ENCODE measurements at places on chromosomes 1 and 21. TPM values are rescaled to one million over a fixed set of nuclear protein-coding genes. Genes with fewer than 3 reads are reported as not detected.

Gene KCNK1
- total RNA-seq: 25.7 TPM

Gene CAMSAP2
- 8.2 TPM for total RNA-seq

Gene LAX1
- total RNA-seq: 5.4 TPM

Gene LCE2A
- not detected for total RNA-seq

GRCh38 chr1:92957030-92957734 is 4.1 kb downstream of the DIPK1A start:
- DNase-seq: no peak

DNA sequence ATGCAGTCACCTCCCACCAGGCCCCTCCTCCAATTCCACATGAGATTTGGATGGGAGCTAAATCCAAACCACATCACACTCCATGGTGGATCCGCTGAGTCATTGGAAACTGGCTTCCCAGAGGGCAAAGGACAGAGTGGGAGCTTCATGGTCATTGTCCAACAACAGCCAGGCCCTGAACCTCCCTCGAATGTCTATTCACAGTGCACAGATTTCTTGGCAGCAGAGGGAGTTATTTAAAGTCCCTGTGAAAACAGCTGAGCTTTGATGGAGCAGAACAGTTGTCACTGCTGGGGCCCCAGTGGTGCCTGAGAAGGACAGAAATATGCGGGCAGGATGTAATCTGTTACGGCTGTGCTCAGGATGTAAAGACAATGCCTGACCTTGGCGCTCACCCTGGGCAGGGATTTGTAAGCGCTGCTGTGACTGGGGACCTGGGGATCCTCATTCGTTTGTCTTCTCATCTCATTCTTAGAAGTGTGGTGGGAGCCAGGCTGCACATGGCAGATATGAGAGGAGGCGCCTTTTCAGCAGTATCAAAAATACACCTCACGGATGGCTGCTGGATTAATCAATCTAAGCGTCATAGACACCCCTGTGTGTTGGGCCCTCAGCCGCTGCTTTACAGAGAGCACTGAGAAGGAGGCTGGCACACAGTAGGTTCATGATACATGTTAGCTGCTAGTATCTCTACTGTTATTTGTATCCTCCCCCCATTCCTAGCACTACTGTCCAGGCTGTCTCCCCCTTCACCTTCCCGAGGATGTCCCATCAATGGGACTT is 439.4 kb downstream of the PTPRU start:
- no peak for DNase-seq

DNA sequence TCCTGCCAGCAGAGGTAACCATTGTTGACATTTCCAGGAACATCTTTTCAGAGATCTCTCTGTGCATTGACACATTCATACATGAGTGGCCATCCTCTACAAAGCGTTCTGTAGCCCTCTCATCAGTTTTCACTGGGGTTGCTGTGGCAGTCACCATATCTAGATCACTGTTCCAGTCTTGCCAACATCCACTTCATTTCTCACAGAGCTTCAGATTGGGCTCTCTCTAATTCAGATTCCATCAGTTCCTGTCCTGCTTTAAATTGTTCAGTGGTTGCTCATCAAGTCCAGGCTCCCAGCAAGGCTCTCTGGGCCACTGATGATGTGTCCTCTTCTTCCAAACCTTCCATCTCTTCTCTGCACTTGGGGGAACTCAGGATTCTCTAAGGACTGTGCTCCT is 173.7 kb downstream of the KCNJ6 start:
- no peak for DNase-seq

- no peak for DNase-seq
Observed at GRCh38 chr21:14870853-14871149, 194.0 kb downstream of the NRIP1 start.

Measured in transverse colon (tissue), 4 donors.